ENCODE measurements at places on chromosomes 2 and 18.
A peak's percentile ranks its signal among the peaks of the same experiment; 100 is the strongest.

- no peak for DNase-seq
Observed at GRCh38 chr2:147910990-147911473, 66.2 kb downstream of the ACVR2A start.

GRCh38 chr2:39703181-39703872 lies 37.6 kb downstream of the TMEM178A start:
- no peak for DNase-seq

GRCh38 chr2:99842451-99842850 lies 299.9 kb downstream of the AFF3 start:
- DNase-seq, result no peak

- no peak for DNase-seq
Observed at GRCh38 chr2:112767693-112768330, 3.4 kb upstream of the CKAP2L start.

GRCh38 chr2:23492337-23492675 lies 107.3 kb downstream of the KLHL29 start:
- peak; percentile 20 for DNase-seq
